ENCODE measurements at places on chromosomes 11 and 22.

GRCh38 chr11:18248561-18248960 is at the start of gene SAA2:
Gene SAA2 (minus strand): TSS chr11:18248668. CDS start chr11:18248011, 657 bp downstream.
- DNase-seq, result no peak

GRCh38 chr11:1296287-1296686 is 13.1 kb downstream of the TOLLIP start:
- DNase-seq, result no peak

- peak; percentile 61 for DNase-seq
Measured at GRCh38 chr11:18171377-18172000, 1.1 kb upstream of the MRGPRX4 start.

GRCh38 chr11:115430345-115430744 is 73.9 kb downstream of the CADM1 start:
- DNase-seq, result no peak

DNA sequence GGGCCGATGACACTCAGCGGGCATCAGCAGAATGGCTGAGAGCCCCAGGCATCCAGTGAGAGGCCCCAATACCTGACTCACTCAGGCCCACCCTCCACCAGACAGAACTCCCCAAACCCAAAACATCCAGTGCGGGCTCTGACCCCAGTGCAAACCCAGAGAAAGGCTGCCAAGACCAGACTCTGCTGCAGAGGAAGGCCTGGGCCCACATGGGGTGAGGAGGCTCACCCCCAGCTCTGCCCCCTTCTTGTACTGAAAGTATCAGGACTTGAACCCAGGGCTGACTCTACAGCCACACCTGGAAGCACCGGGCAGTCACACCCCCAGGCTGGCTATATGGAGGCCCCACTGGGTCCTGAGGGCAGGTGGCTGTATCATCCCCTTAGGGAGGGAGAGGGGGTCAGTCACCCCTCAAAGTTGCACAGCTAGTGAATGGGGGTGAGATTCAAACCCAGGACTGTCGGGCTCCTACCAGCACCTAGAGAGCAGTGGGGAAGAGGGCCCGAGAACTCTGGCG is 49.3 kb downstream of the IGLL1 start:
- no peak for DNase-seq

DNA sequence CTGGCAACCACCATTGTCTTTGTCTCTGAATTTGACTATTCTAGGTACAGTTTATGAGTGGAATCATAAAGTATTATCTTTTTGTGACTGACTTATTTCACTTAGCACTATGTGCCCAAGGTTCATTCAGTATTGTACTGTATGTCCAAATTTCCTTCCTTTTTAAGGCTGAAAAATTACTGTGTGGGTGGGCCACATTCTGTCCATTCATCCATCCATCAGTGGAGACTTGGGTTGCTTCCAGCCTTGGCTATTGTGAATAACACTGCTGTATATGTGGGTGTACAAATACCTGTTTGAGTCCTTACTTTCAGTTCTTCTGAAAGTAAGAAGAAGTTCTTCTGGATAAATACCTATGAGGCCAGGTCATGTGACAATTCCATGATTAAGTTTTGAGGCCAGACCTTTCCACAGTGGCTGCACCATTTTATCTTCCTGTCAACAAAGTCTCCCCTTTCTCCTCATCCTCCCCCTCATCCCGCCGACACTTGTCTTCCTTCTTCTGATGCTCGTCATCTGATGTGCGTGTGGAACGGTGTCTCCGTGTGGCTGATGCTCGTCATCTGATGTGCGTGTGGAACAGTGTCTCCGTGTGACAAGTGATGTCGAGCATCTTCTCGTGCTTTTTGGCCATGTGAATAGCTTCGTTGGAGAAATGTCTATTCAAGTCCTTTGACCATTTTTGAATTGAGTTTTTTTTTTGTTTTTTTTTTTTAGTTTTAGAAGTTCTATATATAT is 49.5 kb downstream of the SBF1 start:
- DNase-seq, result no peak

DNA sequence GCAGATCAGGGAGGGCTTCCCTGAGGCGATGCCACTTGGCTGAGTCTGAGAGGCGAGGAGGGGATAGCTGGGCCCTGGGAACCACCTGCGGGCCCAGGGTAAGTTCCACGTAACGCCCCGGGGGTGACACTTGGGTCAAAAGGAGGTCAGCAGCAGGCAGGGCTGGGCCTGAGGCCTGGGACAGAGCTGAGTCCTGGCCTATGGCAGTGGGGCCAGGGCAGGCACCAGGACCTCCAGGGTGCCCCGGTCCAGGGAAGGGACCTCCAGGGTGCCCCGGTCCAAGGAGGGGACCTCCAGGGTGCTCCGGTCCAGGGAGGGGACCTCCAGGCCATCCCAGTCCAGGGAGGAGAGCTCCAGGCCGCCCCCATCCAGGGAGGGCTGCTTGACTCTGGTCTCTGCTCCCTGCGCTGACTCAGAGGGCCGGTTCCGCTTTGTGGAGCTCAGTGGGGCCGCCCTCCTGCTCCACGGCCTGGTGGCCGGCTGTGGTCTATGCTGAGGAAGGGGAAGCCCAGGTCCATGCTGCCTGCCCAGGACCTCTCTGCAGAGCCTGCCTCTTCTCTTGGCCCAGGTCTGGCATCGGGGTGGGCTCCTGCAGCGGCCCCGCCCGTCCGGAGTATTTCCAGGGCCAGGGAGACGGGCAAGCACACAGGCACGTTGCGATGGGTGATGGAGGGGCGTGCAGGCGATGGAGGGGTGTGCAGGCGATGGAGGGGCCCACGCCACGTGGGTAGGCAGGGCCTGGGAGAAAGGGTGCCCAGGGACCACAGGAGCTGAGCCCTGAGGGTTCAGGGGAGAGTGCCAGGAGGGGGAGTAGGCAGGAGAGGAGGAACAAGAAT is 19.5 kb upstream of the WNT7B start:
- DNase-seq, result peak; percentile 96

DNA sequence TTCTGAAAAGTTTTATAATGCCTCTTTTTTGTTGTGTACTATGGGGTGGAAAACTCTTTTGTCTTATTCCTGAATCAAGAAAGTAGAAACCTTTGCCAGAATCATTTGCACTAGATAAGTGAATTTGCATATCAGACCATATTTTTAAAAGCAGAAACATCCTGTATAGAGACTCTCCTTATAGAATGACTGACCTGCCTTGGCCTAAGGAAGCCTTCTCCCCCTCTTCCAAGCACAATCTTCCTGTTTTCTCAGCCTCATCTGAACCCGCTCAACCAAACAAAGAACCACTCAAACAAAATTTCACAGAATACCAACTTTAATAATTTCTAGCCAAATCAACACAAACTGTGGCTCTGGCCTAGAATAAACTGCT is 60.3 kb downstream of the SIK3 start:
- no peak for DNase-seq

DNA sequence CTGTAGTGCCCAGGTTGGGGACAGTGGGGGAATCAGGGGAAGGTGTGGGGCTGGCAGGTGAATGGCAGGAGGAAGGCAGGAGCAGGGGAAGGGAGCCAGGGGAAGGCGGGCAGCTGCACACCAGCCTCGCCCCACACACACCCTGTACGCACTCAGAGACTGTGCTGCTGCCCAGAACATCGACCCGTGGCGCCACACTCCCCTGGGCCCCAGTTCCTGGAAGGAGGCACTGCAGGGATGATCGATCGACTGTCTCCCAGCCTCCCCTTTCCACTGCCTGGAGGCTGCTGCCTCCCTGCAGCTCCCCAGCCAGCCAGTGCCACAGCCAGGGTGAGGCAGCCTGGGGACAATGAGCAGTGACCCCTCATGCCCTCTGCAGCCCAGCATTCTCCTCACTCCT is 19.2 kb downstream of the PDE2A start:
- DNase-seq, result no peak

GRCh38 chr11:33779849-33780528 is 5.7 kb upstream of the FBXO3 start:
- no peak for DNase-seq

DNA sequence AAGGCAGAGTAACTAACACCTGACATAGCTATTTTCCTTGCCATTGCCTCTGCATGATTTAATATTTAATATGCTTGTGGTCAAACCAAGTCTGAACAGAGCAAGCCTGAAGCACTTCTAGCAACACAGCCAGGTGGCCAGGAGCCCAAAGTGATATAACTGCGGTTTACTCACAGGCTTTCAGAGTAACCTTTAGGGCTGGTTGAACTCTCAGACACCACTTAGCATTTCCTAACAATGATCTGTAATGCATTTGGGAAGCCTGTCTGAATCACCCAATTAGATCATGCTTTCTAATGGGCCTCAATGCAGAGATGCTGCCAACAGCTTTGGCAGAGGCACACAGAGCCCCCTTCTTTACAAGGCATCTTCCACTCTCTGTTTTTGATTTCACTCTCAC is 96.1 kb downstream of the FDX1 start:
- no peak for DNase-seq

GRCh38 chr22:19962909-19963806 is 21.5 kb upstream of the TXNRD2 start:
- peak; percentile 78 for DNase-seq

DNA sequence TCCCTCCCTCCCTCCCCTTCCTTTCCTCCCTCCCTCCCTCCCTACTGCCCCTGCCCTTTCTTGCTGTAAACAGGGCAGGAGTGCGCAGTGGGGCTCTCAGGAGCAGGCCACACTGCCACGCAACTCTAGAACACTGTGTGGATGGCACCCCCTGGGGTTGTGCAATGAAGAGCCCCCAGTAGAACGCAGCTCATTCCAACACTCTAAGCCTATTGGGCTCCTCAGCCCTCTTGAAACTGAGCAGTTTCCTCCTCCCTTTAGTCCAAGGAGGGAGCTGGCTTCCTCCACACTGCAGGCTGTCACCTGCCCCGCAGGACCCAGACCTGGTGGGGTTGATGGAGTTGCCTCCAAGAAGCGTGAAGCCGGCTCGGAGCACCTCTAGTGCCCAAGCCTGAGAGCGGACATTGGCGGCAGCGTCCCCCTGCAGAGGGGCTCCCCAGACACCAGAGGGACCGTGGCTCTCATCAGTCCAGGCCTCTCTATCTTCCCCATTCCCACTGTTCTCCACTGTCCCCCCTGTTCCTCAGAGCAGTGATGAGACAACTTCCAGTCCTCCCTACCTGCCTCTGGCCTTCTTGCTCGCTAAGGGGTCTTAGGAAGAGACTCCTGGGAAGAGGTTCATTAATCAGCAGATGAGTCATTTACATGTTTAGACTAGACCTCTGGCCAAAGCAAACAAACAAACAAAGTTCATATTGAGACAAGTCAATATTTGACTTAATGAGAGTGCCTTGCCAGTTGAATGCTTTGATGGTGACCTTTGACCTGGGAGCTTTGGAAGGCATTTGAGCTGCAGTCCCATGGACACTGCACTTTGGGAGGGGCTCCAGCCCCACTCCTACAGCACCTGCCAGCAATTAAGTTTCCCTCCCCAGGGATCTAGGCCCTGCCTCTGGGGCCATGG is 64.0 kb downstream of the RPUSD4 start:
- DNase-seq, result no peak

- DNase-seq, result no peak
Measured at GRCh38 chr11:74464746-74465145, 2.6 kb downstream of the KCNE3 start.

DNA sequence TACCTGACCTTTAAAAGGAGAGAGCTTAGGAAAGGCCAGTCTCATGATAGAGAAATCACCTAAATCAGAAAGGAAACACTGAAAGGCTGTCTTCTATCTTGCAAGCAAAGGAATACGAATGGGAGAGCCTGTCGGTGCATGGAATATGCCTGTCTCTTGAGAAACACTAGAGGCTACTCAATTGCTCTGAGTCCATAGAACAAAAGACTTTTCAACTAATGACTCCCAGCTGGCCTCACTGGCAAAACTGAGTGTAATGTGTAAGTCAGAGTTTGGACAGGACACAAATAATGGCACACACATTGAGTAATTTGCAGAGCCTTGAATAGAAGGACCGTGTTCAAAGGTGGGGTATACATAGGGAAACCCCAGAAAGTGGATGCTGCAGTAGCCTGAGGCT is 171.0 kb upstream of the ARHGAP20 start:
- DNase-seq, result no peak

GRCh38 chr11:13318498-13319295 is 41.1 kb downstream of the BMAL1 start:
- DNase-seq, result peak; percentile 29

- no peak for DNase-seq
Measured at GRCh38 chr22:46806794-46807193, 44.3 kb downstream of the TBC1D22A start.

- DNase-seq, result no peak
Measured at GRCh38 chr11:46327829-46328228, 19.4 kb upstream of the DGKZ start.
